Activated CD8-positive, alpha-beta memory T cell treated with anti-CD3 and anti-CD28 coated beads for 24 hours (primary cell): ENCODE measurements at places on chromosomes 1 and 21.

- no peak for DNase-seq
These were observed 46.6 kb downstream of the TENT5C start for GRCh38 chr1:117652421-117652820.

GRCh38 chr1:197178998-197179397 lies 32.5 kb upstream of the ASPM start:
- DNase-seq: no peak

- DNase-seq: no peak
These were observed 36.5 kb downstream of the NGF start for GRCh38 chr1:115301438-115302020.

- DNase-seq: no peak
These were observed 4.9 kb downstream of the VWA1 start for GRCh38 chr1:1440262-1441001.

GRCh38 chr1:93340090-93340489 lies 5.6 kb upstream of the DR1 start:
- no peak for DNase-seq

DNA sequence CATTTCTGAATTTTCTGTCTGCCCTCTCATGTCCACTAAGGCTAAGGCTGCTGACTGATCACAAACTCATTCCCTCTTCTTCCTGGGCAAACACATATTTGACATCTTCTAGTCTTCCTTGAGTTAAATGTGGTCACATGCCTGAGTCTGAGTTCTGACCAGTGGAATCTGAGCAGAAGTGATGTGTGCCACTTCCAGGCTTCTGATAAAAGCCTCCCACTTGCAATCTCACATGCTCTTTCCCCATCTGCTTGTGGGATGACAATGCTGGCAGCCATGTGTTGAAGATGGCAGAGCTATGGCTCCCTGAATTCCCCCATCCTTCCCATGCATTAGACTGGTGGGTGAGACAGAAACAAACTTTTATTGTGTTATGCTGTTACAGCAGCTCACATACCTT lies 149.9 kb upstream of the ZNF648 start:
- no peak for DNase-seq

DNA sequence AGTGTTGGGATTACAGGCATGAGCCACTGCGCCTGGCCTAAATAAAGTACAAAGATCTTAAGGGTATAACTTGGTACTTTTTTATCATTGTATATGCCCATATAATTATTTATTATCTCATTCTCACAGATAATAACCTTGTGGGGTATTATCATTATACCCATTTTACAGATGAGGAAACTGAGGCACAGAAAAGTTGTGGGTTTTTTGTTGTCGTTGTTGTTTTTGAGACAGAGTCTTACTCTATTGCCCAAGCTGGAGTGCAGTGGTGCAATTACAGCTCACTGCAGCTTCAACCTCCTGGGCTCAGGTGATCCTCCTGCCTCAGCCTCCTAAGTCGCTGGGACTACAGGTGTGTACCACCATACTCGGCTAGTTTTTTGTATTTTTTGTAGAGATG lies 4.1 kb downstream of the CGN start:
- no peak for DNase-seq

DNA sequence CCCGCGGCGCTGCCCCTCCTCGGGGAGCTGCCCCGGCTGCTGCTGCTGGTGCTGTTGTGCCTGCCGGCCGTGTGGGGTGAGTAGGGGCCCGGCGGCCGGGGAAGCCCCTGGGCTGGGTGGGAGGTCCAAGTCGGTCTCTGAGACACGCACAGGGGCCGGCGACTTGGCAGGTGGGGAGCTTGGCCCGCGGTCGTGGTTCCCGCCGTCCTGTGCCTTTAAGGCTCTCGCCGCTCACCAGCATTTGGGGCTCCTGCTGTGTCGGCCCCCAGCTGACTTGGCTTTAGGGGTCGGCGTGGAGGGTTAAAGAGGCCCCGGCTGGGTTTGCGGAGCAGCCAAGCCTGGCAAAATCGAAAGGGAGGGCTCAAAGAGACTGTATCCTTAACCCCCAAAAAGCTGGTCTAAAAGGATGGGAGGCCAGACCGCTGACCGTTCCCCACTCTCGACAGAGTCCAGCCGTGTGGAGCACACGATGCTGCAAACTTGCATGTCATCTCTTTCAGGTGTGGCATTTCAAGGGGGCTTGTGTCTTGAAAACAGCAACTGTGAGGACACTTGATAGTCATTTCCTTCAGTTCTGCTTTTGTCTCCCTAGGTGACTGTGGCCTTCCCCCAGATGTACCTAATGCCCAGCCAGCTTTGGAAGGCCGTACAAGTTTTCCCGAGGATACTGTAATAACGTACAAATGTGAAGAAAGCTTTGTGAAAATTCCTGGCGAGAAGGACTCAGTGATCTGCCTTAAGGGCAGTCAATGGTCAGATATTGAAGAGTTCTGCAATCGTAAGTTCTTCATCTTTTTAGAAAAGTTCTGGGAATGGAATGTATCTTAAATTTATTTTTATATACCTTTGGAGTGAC lies 540 bp downstream of the CD55 start:
- no peak for DNase-seq

GRCh38 chr1:109821221-109821669 lies 57.5 kb upstream of the EPS8L3 start:
- no peak for DNase-seq

DNA sequence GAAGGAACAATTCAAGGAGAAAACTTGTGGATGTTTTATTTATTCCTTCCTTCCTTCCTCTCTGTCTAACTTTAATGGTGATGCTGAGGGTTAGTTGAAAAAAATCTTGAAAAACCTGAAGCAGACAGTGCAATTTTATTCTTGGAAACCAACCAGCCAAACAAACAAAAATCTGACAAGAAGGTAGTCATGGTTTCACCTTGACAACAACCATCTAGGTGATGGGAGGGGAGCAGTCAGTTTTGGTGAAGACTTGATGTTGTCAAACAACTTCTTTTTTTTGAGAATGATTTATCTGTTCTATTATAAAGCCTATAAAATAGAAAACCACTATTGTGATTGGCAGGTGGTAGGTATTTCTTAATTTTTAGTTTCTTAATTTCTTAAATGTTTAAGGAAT lies 92.4 kb upstream of the GPR88 start:
- DNase-seq: no peak

GRCh38 chr1:85867189-85867588 lies 159.0 kb upstream of the ZNHIT6 start:
- DNase-seq: no peak

DNA sequence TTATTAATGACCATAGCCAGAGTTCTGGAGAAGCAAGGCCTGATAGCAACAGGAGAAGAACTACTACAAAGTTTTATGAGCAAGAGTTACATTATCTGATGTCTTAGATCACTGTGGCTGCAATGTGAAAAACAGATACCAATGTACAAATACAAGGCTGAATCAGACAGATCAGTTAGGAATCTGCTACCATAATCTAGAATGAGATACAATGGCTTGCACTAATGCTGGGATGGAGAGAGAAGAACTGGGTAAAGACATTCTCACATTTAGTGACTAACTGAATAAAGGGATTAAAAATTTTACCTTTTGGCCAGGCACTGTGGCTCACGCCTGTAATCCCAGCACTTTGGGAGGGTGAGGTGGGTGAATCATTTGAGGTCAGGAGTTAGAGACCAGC lies 41.3 kb downstream of the ARID4B start:
- no peak for DNase-seq

- DNase-seq: no peak
These were observed 48.2 kb downstream of the RPAP2 start for GRCh38 chr1:92346866-92347640.

DNA sequence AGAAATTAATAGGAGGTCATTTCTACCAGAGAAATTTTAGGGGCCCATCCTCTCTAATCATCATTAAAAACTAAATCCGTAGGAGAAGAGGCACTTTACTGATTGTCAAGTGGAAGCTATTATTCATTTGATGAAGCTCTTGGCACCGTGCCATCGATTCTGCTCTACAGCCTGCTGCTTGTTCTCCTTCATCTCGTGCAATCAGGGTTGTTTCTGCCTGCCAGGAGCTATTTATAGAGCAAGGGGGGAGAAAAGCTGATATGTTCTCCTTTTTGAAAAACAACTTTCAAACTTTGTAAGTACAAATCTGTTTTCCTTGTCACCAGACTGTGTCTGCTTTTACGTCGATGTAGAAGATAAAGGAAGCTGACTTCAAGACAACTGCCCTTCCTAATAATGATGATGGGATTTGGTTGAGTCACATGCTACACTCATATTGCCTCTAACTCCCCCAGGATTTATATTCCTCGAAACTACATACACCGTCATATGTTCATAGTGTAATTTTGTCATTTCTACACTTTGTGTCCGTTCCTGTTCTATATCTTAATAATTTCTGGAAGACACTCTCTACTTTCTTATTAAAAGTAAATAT lies 169.6 kb upstream of the LHX8 start:
- DNase-seq: no peak
